T-helper 2 cell (primary cell): ENCODE measurements at places on chromosomes 3 and 15.
A peak's percentile ranks its signal among the peaks of the same experiment; 100 is the strongest.

DNA sequence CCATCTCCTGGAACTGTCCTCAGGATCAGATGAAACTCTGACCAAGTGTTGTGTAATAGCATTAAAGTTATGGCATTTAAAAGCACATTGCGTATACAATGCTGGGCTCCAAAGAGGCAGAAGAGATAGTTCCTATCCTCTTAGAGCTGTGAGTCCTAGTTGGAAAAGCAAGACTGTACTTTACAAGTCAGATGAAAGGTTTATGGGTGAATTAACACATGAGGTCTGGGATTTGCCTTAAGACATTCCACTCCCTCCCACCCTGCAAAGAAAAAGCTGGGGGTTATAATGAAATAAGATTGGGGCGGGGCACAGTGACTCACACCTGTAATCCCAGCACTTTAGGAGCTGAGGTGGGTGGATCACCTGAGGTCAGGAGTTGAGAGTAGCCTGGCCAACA, 35.6 kb downstream of the SNAPC5 start:
- DNase-seq = no peak

- no peak for DNase-seq
These were observed 42.5 kb downstream of the LPP start for GRCh38 chr3:188196232-188196990.

GRCh38 chr15:79494384-79494909, 62.3 kb downstream of the MINAR1 start:
- no peak for DNase-seq

DNA sequence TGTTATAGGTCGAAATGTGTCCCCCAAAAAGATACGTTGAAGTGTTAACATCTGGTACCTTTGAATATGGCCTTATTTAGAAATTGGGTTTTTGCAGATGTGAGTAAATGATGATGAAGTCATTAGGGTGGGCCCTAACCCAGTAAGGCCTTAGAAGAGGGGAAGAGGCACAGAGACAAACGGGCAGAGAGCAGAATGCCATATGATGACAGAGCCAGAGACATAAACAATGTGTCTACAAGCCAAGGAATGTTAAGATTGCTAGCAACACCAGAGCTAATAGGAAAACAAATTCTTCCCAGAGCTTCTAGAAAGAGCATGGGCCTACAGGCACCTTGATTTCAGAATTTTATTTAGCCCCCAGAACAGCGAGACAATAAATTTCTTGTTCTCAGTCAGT, 693.1 kb upstream of the NECTIN3 start:
- DNase-seq = no peak

DNA sequence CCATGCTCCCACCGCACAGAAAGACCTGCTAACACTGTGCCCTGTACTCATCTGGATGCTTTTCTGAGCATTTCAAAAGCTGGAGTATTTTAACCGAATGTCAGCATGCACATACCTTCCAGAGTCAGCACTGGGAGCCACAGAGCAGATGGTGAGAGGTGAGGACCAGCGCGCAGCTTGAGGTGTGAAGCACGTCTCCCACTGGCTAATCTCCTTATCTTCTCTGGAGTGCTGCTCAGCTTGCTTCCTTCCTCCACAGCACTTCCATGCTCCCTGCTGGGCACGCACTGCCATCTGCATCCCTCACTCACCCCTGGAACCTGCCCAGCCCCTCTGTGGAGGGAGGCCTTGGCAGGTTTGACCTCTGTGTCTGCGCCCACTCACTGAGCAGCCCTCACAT, at the start of gene GNB5:
Gene GNB5, minus strand, starts transcription at position 186 of the 400 bp plus-strand sequence. CDS start 6,716 bp downstream, outside the sequence.
- no peak for DNase-seq

- peak; percentile 39 for DNase-seq
These were observed 60.3 kb upstream of the MBNL1 start for GRCh38 chr3:152208439-152208838.

GRCh38 chr3:194148383-194148782, 12.4 kb downstream of the HES1 start:
- DNase-seq = no peak

DNA sequence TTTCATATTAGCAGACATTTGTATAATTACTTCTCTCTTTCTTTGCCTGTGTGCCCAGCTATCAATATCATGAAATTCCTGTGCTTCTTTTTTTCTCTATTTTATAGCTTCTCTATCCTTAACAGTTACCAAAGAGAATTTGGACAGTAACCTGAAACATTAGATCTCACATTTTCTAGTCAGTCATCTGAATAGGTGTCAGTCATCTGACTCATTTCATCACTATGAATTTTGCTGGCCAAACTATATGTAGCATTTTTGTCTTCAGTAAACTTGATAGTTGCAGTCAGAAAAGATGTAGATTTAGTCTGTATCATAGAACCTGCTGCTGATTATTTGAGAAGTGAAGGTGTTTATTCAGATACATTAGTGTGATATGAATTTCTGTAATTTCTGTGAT, 52.6 kb downstream of the HMG20A start:
- DNase-seq = no peak

GRCh38 chr3:85148036-85148435, 189.2 kb downstream of the CADM2 start:
- DNase-seq = no peak

DNA sequence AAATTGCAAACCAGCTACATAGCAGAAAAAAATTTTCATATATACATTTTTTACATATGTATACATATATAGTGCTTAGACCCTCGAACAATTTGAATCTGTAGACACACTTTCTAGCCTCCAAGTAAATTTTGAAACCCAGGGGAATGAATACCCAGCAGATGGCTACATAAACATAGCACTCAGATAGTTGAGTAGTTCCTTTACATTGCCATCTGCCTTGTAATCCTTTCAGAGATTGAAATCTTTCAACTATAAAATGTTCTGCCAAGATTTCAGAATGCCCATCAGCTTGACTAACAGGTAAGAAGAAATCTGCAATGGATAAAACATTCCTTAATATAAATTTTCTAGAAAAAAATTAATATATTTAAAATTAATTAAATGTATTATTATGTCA, 1333.5 kb upstream of the CADM2 start:
- no peak for DNase-seq

DNA sequence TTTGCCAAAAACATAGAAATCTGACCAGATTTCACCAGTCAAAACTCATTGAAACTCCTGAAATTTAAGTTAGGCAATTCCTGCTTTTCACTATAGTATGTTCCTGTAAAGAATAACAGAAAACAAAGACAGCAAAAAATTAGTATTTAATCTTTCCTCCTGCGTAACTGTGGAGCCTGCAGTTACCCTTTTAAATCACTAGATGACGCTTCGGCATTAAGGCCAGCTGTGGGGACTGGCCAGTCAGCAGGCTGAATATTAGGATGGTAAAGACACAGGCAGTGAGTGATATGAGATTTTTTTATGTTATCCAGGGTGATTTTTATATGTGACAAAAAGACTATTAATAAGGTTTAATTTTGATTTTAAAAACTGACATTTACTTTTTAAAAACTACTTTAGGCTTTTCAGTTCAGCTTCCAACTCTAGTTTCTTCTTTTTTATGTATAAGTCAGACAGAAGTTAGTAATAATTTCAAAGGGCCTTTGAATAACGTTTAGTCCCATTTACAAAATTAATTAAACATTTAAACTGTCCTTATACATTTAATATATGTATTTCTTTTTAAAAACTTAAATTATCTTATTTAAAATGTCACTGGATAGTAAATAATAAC, 165.1 kb downstream of the PPM1L start:
- DNase-seq = no peak

- DNase-seq = no peak
These were observed 86.3 kb downstream of the PPM1L start for GRCh38 chr3:160842021-160843005.

- DNase-seq = no peak
These were observed 18.5 kb downstream of the ALCAM start for GRCh38 chr3:105385179-105385578.

DNA sequence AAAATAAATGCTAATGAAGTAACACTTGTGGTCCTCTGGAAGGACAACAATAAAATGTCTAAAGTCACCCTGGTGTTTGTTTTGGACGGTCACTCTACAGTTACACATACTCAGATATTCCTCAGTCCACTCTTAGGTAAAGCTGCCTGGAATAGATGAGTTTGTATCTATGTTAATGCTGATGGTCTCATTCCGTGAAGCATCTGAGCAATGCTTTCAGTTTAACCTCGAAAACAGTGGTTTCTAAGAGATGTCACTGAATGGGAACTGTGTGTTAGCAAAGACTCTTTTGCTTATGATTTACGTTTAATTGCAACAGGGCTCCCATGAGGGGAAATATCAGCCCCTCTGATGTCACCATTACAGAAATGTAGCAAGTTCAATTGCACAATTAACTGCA, 49.1 kb downstream of the FBN1 start:
- no peak for DNase-seq

DNA sequence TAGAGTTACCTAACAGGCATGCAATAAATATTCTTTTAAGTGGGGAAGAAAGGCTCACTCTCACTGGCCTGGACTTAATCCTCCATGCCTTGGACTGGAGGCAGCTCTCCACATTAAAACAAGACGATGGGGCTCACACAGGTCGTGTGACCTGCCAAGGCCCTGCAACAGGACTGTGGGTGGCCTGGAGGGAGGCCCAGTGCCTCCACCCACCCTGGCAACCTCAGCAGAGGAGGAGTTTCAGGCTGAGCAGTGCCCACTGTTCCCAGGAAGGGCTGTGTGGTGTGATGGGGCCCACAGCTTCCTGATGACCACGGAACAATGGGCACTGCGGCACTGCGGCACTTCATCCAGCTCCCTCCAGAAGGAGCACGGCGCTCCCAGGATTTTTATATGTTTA, 5.5 kb downstream of the UROC1 start:
- DNase-seq = no peak

- no peak for DNase-seq
These were observed 634.0 kb upstream of the BCHE start for GRCh38 chr3:166471074-166471767.

- no peak for DNase-seq
These were observed 33.7 kb downstream of the FILIP1L start for GRCh38 chr3:100080573-100080972.

GRCh38 chr3:194330579-194330978, 20.5 kb downstream of the CPN2 start:
- no peak for DNase-seq

DNA sequence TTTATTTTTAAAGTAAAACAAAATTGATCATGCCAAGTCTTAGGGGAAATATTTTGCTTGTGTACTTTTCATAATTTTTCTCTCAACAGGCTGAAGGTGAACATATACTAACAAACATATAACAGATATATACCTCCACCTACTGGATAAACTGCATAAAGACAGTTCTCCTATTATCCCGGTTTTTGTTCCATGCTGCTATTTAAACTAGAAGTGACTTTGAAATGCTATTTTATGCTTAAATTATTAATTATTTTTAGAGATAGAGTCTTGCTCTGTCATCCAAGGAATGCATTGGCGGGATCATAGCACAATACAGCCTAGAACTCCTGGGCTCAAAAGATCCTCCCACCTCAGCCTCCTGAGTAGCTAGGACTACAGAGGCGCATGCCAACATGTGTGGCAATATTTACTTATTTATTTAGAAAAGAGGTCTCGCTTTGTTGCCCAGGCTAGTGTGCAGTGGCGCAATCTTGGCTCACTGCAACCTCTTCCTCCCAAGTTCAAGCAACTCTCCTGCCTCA, 49.8 kb downstream of the ST3GAL6 start:
- DNase-seq = peak; percentile 22

DNA sequence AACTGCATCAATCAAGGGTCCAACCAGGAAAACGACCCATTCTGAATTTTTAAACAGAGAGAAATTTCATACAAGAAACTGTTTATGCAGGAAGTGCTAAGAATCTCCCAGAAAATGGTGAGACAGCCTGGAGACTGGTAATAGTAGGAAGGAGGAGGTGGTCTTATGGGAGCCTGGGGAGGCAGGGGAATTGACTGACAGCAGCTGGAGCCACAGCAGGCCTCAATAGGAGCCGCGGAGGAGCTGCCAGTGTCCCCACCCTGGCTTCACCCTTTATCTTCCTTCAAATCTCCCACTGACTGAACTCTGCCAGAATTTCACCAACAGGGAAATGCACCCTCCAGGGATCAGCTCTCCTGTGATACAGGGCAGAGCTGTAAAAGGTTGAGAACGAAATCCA, 7.5 kb upstream of the C3orf80 start:
- no peak for DNase-seq

DNA sequence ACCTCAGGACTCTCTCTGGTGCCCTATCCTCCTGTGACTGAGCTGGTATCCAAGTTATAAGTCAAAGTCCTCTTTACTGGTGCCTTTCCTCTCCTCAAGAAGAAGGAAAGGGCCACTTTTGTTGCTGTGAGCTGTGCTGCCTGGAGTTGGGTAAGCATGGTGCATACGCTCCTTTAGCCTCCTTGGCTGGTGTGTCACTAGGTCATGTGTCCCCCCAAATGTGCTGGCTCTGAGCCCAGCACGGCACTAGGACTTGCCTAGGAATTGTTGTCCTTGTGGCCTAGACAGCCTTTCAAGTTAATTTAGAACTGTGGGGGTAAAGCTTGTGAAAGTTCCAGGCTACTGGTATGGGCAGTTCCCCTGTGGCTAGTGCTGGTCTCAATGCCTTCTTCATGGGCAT, 113.8 kb downstream of the UBE2E2 start:
- no peak for DNase-seq

DNA sequence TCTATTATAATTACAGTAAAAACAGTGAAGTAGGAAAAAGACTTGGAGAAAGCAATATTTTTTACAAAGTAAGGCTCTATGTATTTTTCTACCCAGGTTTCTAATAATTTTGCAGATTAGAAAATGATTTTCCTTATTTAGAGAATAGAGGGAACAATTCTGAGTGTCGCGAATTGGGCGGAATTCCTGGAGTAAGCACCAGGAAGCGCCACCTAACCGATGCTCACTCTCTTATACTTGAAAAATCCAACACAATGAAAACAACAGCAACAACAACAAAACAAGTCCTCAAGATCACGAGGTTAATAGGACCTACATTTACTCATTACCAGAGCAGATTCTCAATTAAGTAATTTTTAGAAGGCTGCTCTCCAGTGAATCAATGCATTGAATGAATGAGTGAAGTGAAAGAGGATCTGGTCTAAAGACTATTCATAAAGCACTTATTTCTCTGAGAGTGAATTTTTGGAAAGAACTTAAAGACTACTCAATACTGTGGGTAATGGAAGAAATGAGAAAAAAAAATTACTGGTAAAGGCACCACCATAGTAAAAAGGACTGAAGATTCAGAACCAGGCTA, 158.0 kb downstream of the MEIS2 start:
- no peak for DNase-seq

GRCh38 chr3:124246949-124247348, 255.0 kb upstream of the ROPN1 start:
- DNase-seq = no peak

- no peak for DNase-seq
These were observed 218.5 kb upstream of the PRICKLE2 start for GRCh38 chr3:64443546-64444381.
